ENCODE measurements at places on chromosomes 6 and 20.

DNA sequence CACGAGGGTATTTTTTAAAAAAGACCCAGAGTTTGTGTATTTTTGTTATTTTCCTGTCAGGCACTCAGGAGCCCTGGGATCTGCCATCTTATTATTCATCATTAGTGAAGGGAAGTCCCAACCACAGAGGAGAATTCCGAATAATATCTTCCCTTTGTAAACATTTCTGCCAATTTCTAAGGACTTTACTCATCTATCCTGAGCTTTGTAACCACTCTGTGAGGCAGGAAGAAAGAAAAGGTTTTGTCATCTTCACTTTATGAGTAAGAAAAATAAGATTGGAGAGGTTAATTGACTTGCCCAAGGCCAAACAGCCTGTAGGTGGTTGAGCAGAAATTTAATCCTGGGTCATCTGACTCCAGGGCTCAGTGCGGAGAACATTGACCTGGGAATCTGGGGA, 23.0 kb upstream of the IYD start:
- DNase-seq, result no peak

GRCh38 chr6:160765412-160765811, 63.4 kb downstream of the PLG start:
- DNase-seq, result no peak

DNA sequence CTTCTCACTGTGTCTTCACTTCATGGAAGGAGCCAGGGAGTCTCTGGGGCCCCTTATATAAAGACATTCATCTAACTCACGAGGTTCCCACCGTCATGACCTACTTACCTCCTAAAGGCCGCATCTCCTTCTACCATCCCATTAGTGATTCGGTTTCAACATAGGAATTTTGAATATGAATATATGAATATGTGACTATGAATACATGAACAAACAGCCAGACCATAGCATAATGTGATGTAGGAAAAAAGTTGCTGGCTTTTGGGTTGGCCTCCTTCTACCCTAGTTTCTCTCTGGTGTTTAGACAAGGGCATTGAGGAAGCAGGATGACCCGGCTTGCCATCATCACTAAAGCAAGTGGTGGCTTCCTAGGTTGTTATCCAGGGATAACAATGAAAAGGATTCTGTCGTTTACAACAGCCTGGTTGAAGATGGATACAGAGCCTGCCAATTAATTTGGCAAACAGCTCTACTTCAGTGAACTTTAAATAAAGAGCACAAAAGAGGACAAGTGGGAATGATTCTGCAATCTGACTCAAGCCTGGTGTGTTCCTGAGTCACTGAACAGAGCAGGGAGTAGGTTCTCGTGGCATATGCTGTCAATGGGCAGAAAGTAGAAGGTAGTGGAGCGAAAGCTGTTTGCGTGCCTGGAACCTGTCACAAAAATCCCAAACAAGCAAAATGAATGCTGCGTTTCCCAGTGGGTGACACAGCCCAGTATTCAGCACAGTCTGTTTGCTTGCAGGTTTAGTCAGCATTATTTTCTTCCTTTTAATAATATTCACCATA, 44.0 kb upstream of the DOK5 start:
- DNase-seq, result no peak

GRCh38 chr6:36964349-36964748, 9.8 kb downstream of the PI16 start:
- no peak for DNase-seq

DNA sequence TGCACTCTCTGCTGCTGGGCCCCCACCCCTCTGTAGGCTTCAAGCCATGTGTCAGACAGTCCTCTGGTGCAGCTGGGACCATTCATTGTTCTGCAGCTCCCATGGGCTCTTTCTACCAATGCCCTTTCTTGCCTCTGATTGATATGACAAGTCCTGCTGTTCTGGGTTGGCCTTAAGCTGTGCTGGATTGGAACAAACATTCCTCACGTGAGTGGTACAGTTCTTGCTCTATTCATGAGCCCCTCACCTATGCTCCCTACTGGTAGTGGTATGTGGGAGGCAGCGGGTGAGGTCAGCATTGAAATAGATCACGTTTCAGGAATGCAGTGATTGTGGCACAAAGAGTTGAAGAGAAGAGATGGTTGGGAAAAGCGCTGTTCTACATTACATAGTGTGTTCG, 48.8 kb upstream of the RALY start:
- DNase-seq, result no peak

DNA sequence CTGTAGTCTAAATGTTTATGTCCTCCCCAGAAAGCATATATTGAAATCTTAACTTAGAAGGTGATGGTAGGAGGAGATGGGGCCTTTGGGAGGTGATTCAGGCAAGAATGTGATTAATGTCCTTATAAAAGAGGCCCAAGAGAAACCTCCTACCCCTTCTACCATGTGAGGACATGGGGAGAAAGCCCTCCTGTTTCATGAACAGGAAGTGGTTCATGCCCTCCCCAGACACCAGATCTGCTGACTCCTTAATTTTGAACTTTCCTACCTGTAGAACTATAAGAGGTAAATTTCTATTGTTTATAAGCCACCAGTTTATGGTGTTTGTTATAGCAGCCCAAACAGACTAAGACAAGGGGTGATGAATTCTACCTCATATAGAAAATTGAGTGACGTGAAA, 8.7 kb upstream of the ECT2L start:
- DNase-seq, result no peak

GRCh38 chr6:15232836-15233510, 12.9 kb upstream of the JARID2 start:
- DNase-seq, result no peak

GRCh38 chr20:48750941-48751635, 76.7 kb downstream of the PREX1 start:
- DNase-seq, result no peak

Measured in LNCaP clone FGC (cell line).